ENCODE measurements at places on chromosomes 5 and 9.

GRCh38 chr5:72363166-72363802 lies 43.1 kb downstream of the PTCD2 start:
- DNase-seq, result no peak

GRCh38 chr9:109923471-109923760 lies 143.4 kb downstream of the PALM2AKAP2 start:
- DNase-seq, result no peak

DNA sequence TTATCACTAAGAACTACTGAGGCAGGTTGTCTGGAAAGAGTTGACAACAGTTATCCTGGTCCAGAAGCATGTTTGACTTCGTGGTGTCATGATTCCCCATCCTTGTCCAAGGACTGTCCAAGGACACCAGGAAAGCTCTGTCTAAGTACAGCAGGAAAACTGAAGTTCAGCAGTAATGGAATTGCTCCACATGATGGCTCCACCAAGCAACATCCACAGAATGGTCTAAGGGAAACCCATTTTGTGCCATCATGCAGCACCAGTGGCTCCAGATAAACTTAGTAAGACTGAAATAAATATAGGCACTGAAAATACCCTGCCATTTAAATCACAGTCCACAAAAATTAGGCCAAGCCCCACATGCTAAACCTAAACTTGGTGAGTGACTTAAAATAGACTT lies 192.8 kb downstream of the CDH18 start:
- DNase-seq, result no peak

DNA sequence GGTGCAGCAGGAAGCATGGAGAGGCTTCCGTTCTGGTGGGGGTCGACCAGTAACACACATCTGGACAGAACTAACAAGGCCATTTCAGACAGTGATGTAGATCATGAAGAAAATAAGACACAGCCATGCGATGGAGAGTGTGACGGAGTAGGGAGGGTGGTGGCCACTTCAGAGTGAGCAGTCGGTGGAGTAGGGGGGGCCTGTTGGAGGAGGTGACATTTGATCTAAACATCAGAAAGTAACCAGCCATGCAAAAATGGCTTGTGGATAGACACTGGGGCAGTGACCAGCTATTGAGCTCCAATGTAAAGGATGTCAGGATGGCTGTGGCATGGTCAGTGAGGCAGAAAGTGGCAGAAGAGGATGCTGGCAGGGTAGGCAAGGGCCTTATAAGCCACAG lies 65.9 kb downstream of the PPARGC1B start:
- no peak for DNase-seq

- DNase-seq, result no peak
Observed at GRCh38 chr9:10633785-10634184, 21.0 kb upstream of the PTPRD start.

DNA sequence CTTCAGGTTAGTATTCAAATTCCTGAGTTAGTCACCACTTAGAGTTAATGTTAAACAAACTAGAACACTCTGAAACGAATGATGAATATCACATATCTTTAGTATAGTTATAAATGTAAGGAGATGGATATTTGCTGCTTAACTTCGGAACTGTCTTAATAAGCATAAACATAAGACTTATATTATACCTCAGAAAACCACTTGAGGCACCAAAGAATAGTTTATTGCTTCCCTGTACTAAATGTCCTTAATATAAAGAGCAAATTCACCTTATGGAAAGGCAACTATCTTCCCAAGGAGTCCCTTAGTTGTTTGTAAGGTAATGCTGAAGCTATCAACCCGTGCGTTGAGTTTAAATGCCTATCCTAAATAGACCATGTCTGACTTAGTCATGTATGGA lies 300.0 kb upstream of the ADAMTSL1 start:
- no peak for DNase-seq

All from stimulated activated CD8-positive, alpha-beta memory T cell treated with anti-CD3 and anti-CD28 coated beads, Interleukin-7, amount 100 ng/mL, for 24 hours (primary cell).